Forelimb muscle (tissue), 1 donor: ENCODE measurements at places on chromosomes 5 and 9.

DNA sequence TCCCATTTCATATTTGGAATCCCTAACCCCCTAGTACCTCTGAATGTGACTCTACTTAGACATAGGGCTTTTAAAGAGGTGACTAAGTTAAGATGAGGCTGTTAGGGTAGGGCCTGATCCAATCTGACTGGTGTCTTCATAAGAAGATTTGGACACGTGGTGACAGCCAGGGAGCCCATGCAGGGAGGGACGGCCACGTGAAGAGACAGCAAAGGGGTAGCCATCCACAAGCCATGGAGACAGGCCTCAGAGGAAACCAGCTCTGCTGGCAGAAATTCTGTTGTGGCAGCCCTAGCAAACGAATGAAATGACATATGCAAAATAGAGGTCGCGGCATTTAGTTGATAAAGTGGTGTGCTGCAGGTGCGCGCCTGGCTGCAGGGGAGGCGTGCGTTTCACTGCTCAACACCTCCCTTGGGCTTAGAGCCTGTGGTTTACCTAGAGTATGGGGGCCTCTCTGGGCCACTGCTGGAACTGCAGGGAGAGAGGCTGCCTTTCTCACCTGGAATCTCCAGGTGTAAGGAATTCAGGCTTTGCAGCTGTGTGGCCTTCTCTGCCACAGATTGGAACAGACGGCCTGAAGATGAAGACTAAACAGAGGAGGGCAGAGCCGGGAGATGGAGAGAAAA is 7.1 kb upstream of the AFAP1L1 start:
- DNase-seq: no peak

DNA sequence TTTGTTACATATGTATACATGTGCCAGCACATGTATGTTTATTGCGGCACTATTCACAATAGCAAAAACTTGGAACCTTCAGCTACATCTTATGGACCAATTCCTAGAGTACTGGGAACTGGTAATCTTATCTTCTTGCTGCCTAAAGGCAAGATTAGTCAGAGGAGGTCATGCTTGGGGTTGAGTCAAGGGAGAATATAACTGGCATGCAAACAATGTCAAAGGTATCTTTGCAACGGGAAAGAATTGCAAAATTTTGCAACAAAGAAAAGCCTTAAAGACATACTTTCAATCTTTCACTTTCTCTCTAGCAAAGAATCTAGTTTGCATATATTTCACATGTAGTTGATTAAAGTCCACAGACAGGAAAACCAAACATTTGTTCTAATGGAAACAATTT is 145.2 kb downstream of the EDIL3 start:
- no peak for DNase-seq

GRCh38 chr5:109825450-109825849 is 135.7 kb downstream of the MAN2A1 start:
- no peak for DNase-seq

DNA sequence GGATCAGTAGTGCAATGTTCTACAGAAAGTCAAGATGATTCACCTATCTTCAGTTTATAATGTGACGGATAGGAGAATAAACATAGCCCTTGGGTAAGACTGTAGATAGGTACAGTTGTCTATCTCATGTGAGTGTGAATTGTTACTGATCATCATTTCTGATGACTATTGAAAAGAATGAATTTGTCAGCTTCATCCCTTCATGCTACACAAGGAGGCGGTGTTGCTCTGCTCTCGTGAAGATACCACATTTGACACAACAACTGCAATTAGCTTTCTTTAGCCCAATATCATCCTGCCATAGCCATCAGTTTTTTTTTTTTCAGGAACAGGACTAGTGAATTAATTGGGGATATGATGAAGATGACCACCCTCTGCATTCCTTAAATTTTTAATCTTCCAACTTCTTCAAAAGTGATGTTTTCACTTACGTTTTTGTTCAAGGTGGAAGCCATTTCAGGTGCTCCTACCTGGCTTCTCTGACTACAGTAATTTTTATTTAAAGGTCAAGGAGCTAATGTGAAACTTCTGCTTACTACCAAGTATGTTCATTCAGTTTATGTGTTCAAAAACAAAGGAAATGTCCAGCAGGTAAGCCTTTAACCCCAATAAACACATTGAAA is 152.9 kb upstream of the MOCS2 start:
- no peak for DNase-seq

DNA sequence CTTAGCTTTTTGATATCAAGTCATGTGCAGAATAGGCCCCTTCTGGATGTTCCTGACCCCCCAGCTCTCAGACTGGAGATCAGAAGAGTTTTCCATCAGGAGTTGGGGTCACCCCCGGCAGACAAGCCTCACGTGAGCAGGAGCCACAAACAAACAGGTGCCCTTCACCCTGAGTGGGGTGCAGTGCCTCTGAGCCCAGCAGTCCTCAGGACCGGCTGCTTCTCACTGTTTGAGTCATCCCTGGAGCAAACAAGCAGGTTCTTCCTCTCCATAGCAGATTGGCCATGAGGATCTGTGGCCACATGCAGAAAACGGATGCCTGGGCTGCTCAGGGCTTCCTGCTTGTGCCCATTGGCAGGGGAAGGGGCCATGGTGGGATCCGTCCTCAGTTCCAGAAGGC is 47.0 kb downstream of the LRSAM1 start:
- no peak for DNase-seq

DNA sequence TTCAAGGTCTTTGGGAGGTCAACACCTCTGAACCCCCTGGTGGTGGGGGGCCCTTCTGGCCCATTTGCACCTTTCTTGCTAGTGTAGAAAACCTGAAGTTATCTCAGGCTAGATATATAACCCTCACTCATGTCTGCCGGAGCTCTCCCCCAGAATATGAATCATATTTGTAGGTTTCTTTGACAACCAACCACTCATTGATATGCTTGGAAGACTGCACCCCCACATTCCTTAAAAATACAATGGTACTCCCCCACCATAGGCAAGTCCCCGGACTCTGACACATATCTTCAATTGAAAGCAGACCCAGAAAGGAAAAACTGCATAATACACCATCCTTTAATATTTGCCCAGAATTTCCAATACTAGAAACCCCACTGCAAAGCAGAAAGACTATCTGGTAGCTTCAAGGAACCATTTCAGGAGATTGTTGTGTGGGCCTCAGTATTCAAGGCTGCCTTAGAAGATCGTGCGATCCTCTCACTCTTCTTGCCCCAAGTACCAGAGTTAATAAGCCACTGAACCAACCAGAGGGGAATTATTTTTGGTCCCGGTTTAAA is 978 bp upstream of the UBE2B start:
- no peak for DNase-seq

DNA sequence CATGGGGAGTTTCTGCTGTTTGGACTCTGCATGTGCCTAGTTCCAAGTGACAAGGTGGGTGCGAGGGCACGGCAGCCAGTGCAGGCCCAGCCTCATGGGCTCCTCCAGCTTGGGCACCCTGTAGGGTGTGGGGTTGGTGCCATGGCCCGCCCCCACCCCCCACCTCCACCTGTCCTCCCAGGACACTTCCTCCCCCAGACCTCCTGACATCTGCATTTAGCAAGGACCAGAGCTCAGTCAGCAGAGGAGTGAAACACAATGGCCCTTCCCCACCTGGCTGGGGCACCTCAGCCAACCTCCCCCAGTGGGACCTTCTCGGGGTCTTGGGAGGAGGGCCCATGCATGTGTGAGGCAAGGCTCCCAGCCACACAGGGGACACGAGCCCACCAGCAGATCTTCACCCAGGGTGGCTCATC is 1.9 kb upstream of the NKD2 start:
- no peak for DNase-seq

GRCh38 chr5:35012365-35012764 is 35.4 kb downstream of the AGXT2 start:
- no peak for DNase-seq

GRCh38 chr9:105357937-105358336 is 89.9 kb upstream of the FSD1L start:
- no peak for DNase-seq

GRCh38 chr5:112386766-112387165 is 32.3 kb downstream of the EPB41L4A start:
- DNase-seq: no peak

DNA sequence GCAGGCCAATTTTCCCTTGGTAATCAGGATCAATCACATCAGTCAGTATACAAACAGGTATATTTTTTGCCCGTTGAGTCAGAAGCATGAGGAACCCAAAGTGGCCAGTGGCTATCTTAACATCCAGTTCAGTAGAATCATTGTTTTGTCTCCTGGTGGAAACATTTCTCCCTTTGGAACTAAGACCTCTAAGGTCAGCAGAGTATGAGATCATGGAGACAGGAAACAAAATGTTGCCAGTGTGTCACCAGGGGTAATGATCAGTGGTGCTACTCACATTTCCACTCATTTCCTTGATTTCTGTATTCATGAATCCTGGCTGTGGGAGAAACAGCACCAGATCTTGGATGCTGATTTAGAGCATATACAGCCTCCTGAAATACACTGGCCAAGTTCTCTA is 553.0 kb downstream of the CSNK1G3 start:
- no peak for DNase-seq

DNA sequence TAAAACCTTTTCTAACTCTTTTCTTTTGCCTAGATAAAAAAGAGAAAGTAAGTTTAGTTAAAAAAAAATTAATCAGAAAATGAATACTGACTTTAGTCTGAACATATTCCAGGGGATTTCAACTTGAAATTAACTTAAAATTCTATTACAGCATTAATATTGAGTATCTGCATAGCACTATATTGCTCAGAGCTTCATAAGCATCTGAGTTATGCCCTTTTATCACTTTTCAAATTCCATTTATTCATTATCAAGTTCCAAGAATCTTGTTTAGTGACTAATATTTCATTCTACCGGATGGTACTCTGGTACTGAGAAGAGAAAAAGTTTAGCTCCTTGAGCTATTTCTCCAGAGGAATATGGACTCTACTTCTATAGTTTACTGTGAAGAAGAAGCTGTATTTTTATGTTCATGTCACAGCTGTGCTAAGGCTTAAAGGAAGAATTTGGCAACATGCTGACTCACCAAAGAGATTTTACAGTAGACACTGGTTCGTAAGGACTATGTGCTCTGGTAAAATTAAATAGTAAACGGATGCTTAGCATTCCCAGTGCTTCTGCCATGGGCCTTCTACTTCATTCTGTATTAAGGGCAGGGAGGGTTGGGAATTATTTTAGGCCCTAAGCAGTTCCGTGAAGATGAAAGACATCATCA is 285.2 kb upstream of the SEMA6A start:
- DNase-seq: no peak
